ENCODE measurements at places on chromosomes 5 and 9.

DNA sequence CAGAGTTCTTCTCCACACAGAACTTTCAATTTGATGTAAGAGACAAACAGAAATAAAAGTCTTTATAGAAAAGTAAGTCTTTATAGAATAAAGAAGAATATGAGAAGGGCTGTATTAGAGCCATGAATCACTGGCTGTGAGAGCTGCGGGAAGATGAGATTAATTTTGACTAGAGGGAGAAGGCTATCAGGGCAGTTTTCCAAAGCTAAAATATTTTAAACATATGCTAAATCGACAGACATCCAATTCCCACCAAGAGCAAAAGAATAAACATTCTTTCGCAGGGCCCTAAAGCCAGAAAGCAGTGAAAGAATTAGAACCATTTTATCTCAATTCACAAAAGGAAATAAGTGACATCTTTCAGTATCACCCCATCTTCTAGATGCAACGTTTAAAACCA is 208.3 kb upstream of the MAP3K1 start:
- no peak for DNase-seq

GRCh38 chr9:74803376-74804017 is 84.2 kb downstream of the TRPM6 start:
- DNase-seq: no peak

DNA sequence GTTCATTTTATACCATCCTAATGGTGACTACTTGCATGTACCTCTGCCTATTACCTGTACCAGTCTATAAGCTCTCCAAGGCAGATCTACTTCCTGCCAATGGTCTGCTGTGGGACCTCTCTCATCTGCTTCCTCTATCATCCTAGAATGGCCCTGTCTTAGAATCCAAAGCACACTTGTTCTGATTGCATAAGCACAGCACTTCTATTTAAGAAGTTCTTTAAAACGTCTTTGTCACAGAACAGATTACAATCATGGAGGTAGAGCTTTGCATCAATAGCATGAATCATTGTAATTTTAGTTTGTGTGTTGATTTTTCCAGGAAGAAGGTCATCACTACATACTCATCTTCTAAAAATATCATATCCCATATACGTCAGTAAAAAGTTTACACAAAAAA is 131.8 kb upstream of the ACOT12 start:
- no peak for DNase-seq

- DNase-seq: no peak
Observed at GRCh38 chr9:77825361-77825760, 177.2 kb upstream of the GNA14 start.

- DNase-seq: no peak
Observed at GRCh38 chr5:56464935-56465768, 232.0 kb upstream of the ANKRD55 start.

DNA sequence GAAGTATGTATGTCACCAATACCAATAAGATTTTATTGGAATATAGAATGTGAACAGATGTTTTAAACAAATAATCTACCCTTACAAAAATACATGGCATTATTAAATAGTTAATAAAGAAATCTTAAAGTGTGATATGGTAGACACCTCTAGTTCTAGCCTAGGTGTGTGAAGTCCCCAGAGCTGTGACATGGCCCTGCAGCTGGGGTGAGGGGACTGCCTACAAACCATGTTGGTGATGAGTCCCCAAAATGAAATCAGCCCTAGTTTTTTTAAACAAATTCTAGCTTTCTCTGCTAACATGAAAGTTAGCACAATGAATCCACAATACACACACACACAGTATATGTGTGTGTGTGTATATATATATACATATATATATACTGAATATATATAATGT is 195.1 kb upstream of the RPS23 start:
- no peak for DNase-seq

GRCh38 chr5:14908172-14908571 is 36.6 kb upstream of the ANKH start:
- no peak for DNase-seq

GRCh38 chr9:84819491-84819991 is 150.0 kb downstream of the NTRK2 start:
- DNase-seq: no peak

- DNase-seq: peak; percentile 17
Observed at GRCh38 chr5:95822043-95822541, 434 bp downstream of the GLRX start.

DNA sequence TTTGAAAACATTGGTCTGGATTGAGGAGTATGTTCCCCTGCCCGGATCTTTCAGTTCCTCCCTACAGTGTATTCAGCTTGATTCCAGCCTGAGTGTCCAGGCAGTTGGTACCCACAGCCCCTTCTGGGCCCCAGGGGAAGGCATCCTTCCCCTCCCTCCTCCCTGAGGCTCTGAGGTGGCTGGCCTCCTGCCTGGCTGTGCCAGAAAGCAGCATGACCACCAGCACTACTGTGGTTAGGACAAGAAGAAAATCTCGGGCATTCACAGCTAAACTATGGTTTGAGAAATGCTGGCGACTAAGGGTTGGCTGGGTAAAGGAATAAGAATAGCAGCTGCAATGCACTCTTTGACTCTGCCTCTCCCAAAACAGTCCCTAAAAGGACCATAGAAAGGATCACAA is 84.6 kb upstream of the LIFR start:
- DNase-seq: no peak

DNA sequence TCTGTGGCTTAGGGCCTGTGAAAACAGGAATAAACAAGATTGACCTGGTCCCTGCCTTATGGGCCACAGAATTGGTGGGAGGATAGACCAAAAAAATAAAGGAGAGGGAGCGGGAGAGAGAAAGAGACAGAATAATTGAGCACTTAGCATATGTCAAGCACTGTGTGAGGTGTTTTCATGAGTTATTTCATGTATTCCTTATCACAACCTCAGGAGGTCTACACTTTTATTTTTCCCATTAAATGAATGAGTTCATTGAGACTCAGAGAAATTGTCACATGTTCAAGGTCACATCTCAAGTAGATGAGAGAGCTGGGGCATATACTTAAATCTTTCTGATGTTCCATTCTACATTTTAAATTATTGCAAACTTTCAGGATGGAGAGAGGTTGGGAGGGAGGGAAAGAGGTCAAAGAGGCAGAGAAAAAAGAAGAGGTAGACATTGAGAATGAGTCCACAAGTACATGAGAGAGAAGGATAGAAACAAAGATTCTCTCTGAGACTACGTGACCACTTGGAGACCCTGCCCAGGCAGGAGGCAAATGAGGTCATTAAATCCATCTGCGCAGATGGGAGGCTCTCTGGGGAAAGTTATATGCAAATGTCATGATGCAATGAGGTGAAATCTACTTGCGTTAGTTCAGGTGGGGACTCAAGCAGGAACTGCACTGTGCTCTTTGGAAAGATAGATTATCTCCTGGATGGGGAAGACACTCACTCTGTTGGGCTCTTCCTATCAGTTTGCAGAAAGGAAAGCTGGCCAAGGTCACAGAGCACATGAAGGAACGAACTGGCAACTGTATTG is 241.5 kb downstream of the PAPPA start:
- DNase-seq: no peak

GRCh38 chr5:124089578-124089977 is 577.6 kb downstream of the CSNK1G3 start:
- DNase-seq: no peak

- DNase-seq: no peak
Observed at GRCh38 chr9:19114680-19115270, 12.1 kb upstream of the HAUS6 start.

Data from CD4-positive, alpha-beta T cell treated with Interleukin-6 at 100 ng/mL for 8 hours (primary cell).